ENCODE measurements at places on chromosomes 4 and X. TPM values are rescaled to one million over a fixed set of nuclear protein-coding genes. Genes with fewer than 3 reads are reported as not detected.

DNA sequence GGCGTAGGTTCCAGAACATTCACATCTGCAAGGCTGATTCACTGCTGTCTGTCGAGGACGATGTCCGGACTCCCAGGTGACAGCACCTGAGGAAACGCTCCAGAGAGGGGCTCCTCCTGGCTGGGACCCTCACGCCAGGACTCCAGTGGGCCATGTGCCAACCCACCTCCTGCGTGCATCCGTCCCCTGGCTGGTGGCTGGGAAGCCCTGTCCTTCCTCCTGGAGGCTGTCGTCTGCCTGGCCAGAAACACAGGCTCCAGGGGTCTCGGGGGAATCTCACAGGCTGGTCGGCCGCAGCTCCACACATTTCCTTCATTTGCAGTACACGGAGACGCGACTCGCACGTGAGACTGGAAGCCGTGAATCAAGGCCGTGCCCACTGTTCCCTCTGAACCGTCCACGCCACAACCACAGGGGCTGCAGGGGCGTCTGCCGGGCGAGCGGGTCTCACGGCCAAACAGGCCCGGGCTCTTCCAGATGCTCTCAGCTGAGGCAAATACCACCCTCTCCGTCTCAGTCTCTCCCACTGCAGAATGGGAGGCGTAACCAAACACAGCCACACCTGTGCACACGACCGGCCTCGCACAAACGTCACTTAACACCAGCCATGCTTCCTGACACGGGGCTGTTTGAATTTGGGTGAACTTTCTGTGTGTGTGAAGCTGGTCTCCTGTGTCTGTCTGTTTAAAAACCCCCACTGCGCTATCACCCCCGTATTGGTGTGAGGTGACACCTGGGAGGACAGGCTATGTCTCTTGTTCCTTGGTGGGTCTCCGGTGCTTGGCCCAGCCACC is 38.7 kb upstream of the MXD4 start:
- peaks cover 9% of the 10 kb centered on the region for H3K36me3 ChIP-seq
- no peak for DNase-seq
- H3K27me3 ChIP-seq, result no peaks in the 10 kb centered on the region

DNA sequence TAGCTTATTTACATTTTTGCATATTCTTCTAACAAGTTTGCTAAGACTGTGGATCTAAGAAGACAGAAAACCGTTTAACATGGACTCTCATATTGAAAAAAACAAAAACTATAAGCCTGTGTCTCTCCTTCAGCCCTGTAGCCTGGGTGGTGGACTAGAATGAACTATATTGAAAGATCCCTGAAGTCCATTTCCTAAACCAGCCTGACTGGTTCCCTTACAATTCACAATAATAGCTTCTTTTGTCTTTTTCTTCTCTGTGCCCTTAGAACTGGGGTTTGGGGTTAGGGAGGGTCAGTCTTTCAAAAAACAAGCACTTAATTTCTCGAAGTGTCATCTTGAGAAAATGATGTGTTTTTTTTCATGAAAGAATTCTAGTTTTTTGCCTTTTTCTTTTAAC is 59.0 kb downstream of the GSTCD start:
- H3K27me3 ChIP-seq, result no peaks in the 10 kb centered on the region
- H3K36me3 ChIP-seq, result no peaks in the 10 kb centered on the region
- no peak for DNase-seq
- H3K4me1 ChIP-seq, result no peaks in the 10 kb centered on the region
- no peak overlapping the region for H3K4me3 ChIP-seq

DNA sequence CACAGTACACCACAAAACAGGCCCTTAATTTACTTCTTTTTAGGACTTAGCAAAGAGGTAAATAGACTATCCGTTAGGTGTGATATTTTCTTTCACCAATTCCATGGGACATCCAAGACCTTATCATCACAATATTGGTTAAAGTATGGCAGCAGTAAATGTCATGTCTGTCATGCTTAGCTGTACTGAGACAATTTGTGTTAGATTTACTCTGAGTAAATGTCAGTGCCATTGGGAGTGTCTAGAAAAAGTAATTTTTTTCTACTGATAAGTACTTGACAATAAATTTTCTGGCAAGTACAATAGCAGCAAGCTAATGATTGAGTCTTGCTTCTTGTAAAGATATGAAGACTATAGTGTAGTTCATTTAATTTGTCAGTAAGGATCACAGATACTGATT is 756.1 kb downstream of the FAM133A start:
- no peaks in the 10 kb centered on the region for H3K36me3 ChIP-seq
- no peaks in the 10 kb centered on the region for H3K27me3 ChIP-seq
- DNase-seq, result no peak
- H3K4me1 ChIP-seq, result no peaks in the 10 kb centered on the region
- H3K27ac ChIP-seq, result no peak overlapping the region

DNA sequence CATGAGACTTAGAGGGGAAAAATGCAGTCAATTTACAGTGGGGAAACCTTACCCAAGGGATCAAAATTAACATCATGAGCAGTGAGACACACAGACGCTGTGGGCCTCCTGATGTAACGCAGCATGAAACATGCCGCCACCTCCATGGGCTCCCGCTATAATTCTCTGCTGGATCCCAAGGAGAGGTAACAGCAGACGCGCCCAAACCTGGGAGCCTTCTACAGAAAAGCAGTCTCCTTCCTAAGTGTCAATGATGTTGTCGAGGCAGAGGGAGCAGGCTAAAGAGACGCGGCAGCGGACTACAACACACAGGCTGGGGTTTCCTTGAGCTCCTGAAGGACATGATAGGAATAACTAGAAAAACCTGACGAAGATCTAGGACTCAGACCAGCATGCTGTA is 142.3 kb downstream of the AFAP1 start:
- H3K4me3 ChIP-seq, result no peak overlapping the region
- no peaks in the 10 kb centered on the region for H3K4me1 ChIP-seq
- no peak overlapping the region for H3K27ac ChIP-seq
- no peaks in the 10 kb centered on the region for H3K27me3 ChIP-seq
- DNase-seq, result no peak

GPR119 gene
- not detected for total RNA-seq

Measured in CD4-positive, CD25-positive, alpha-beta regulatory T cell (primary cell).